Epithelial cell of esophagus (primary cell): ENCODE measurements at places on chromosomes 3 and 15.

- no peak for DNase-seq
Observed at GRCh38 chr15:34679291-34679690, 75.5 kb downstream of the GJD2 start.

GRCh38 chr15:42544853-42545629 lies 3.6 kb downstream of the LRRC57 start:
- no peak for DNase-seq

- DNase-seq, result no peak
Observed at GRCh38 chr15:26640601-26641000, 132.3 kb downstream of the GABRB3 start.

DNA sequence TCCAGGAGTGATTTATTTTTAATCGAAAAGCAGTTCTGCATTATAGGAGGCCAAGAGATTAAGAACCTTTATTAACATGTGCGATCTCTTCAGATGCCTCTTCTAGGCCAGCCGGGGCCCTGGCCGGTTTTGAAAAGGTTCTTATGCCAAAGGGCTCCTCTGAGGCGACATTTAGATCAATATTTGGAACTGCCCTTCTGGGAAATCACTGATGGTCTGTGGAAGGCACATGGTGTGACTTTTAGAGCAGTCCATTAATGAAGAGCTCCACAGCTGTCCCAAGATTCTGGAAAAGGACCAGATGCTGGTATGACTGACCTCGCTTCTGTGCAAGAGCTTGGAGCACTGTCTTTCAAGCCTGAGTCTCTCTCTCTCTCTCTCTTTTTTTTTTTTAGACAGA lies 19.7 kb downstream of the MGLL start:
- DNase-seq, result no peak

DNA sequence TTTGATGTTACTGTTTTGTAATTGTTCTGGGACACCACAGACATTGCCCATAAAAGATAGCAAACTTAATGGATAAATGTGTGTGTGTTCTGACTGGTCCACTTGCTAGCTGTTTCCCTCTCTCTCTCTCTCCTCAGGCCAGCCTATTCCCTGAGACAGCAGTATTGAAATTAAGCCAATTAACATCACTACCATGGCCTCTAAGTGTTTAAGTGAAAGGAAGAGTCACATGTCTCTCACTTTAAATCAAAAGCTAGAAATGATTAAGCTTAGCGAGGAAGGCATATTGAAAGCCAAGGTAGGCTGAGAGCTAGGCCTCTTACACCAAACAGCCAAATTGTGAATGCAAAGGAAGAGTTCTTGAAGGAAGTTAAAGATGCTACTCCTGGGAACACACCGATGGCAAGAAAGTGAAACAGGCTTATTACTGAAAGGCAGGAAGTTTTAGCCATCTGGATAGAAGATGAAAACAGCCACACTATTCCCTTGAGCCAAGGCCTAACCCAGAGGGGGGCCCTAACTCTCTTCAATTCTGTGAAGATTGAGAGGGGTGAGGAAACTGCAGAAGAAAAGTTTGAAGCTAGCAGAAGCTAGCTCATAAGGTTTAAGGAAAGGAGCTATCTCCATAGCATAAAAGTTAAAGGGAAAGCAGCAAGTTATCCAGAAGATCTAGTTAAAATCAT lies 295.1 kb downstream of the CHST2 start:
- DNase-seq, result no peak

DNA sequence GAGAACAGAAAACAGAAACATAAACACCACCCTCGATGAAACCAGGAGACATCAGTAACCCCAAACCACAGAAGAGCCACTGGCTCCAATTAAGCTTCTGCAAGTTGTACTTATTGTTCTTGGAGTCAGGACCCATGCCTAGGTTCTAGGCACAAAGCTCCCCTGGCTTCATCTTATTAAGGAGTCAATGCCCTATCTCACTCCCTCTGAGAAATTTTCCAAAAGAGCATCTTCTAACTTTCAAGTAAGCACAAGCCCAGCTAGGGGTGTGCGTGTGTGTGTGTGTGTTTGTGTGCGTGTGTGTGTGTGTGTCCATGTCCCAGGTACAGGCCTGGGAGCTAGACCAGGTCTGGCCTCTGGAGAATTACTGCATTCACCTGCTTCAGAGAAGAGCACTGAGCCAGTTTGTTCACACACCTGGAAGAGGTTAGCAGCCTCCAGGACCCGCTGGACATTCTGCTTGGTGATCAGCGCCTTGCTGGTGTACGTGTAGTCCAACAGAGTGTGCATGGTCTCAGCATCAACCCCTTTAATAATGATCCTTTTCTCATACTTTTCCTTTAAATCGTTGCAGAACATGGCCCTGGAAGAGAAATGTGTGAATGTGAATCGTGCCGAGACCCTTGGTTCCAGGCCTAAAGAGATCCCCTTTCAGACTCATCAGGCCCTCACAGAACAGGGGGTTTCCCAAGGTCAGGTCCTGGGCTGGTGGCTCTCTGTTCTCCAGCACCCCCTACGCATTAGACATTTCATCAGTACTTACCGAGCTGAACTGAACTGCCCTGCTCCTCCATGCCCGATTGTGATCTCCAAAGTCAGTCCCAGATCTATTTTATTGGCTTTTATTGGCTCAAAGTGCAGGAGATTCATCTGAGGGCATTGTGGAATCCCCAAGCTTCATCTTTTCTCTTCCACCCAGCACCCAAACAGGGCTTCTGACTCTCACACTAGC lies 27.8 kb downstream of the KLHL6 start:
- DNase-seq, result no peak

- no peak for DNase-seq
Observed at GRCh38 chr3:77052733-77053670, 13.1 kb downstream of the ROBO2 start.

GRCh38 chr3:171574556-171575240 lies 114.5 kb upstream of the TNIK start:
- DNase-seq, result no peak

- DNase-seq, result peak; percentile 88
Observed at GRCh38 chr15:39580485-39581241, at the start of gene THBS1. Gene THBS1, plus strand, starts transcription at chr15:39581079. Its CDS starts 779 bp downstream, at chr15:39581858.

DNA sequence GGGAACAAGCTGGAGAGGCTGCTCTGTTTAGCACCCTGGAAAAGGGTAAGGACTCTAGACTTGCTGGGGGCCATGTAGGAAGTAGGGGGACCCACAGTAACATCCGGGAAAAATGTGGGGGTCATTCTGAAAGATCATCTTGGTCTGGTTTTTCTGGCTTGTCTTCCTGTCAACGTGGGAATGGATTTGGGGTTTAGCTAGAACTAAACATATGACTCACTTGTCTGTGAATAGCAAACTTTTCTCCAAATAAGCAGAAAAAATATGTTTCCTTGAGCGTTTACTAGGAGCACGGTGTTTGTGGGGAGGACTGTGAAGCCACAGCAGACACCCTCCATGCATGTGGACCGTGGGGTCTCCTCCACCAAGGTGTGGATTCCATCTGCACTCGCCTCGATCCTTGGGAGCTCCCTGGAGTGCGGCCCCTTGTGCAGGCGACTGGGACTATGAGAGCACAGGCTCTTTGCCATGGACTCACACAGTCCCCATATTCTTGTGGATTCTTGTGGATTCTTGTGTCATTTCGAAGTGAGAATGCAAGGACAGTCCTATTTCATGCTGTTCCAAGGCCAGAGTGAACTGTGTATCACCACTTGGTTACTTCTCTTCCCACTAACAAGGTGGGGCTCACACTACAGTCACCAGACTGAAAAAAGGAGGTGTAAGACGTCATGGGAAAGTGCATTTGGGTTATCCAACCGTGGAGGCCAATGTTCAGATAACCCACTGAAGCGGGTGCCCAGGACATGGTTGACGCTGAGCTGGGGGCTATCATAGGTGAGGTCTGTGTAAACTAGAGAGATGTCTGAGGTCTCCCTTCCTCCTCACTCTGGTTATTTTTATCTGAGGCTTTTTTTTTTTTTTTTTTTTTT lies 25.5 kb downstream of the PGPEP1L start:
- DNase-seq, result peak; percentile 40

- peak; percentile 36 for DNase-seq
Observed at GRCh38 chr3:57164217-57164656, 916 bp downstream of the IL17RD start.

GRCh38 chr15:80780416-80781221 lies 1.4 kb downstream of the CEMIP start:
- peak; percentile 70 for DNase-seq

GRCh38 chr3:18891641-18892040 lies 256.7 kb upstream of the KCNH8 start:
- no peak for DNase-seq

DNA sequence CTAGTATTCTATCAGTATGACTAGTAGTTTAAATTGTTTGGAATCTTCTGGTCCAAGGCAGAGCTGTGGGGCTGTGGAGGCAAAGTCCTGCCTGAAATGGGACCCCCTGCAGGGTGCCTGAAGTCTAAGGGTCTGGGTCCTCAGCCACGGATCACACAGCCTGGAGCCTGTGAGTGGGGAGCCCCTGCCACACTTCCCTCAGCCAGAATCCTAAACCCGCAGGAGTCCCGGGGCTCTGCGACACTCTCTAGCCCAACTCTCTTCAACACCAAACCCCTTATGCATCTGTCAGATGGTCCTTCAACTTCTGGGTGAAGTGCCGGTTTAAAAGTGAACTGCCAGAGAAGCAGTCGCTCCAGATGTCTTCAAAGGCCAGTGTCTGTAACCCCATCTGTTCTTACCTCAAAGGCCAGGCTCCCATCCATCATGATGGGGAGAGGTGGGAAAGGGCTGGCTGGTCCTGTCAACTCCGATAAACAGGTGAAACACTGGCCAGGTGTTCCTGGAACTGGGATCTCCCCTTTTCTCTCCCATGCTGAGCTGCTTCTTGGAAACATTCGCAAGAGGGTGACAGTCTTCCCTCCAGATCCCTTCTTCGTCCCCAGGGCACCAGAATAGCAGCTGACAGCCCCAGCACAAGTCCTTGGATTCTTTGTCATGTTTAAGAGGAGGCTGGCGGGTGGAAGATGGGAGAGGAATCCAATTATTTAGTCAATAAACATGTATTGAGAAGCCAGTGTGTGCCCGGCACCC lies 45.6 kb downstream of the CPN2 start:
- no peak for DNase-seq

GRCh38 chr3:64607032-64607551 lies 80.7 kb downstream of the ADAMTS9 start:
- DNase-seq, result no peak

- no peak for DNase-seq
Observed at GRCh38 chr3:185460309-185460708, 38.5 kb downstream of the TMEM41A start.

- DNase-seq, result no peak
Observed at GRCh38 chr15:48354694-48355303, 23.6 kb downstream of the DUT start.

- DNase-seq, result no peak
Observed at GRCh38 chr3:130548356-130548755, 31.4 kb downstream of the COL6A6 start.

- no peak for DNase-seq
Observed at GRCh38 chr3:27686642-27687041, 35.5 kb downstream of the EOMES start.

- no peak for DNase-seq
Observed at GRCh38 chr3:183318877-183319276, 65.8 kb downstream of the B3GNT5 start.

GRCh38 chr3:127014536-127015281 lies 31.8 kb downstream of the PLXNA1 start:
- no peak for DNase-seq

DNA sequence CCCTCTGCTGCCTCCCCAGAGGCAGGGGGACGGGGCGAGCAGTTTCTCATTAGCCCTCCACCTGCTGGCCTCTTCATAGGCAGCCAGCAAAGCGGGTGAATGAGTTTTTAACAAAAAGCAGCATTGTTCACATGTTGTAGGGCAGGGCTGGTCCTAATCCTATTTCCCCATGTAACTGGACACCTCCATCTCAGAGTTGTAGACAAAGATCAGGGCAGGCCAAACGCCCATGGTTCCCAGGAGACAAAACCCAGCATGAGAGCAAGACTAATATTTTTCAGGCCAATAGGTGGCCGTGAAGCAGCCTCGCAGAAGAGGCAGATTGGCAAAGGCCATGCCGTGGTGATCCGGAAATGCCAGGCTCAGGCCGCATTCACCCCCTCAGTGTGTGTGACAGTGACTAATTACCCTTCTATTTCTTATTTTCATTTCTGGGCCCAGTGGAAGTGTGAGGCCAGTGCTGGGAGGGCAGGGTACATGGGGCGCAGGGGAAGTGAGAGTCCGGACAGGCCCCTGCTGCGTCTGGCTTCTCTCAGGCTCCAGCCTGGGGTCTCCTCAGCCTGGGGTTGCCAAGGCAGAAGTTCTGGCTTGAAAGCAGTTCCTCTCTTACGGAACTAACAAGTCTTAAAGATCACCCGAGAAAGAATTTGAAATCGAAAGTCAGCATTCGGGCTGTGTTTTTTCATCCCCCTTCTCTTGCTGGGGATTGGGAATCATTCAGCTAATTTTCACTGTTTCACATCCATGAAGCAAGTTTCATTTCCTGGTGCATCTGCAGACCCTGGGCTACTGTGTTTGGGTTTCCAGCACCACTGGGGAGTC lies 64.8 kb downstream of the BOC start:
- DNase-seq, result peak; percentile 33

- DNase-seq, result no peak
Observed at GRCh38 chr15:66040211-66040892, 171.1 kb downstream of the RAB11A start.

DNA sequence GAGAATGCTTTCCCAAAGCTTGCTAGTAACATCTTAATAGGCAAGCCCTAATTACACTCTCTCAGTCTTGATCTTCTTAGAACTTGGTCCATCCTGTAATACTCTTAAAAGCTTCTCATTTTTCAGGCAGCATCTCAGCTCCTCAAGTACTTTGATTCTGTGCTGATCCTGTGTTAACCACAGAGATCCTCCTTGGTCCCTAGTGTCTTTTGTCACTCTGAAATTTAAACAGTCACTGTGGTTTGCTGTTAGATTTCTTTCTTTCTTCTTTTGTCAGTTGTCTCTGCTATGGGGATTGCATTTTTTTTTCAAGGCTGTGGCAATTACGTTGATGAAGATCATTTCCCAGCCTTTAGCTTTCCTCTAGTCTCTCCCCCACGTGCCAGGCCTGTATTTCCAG lies 26.0 kb upstream of the UBE3A start:
- no peak for DNase-seq

DNA sequence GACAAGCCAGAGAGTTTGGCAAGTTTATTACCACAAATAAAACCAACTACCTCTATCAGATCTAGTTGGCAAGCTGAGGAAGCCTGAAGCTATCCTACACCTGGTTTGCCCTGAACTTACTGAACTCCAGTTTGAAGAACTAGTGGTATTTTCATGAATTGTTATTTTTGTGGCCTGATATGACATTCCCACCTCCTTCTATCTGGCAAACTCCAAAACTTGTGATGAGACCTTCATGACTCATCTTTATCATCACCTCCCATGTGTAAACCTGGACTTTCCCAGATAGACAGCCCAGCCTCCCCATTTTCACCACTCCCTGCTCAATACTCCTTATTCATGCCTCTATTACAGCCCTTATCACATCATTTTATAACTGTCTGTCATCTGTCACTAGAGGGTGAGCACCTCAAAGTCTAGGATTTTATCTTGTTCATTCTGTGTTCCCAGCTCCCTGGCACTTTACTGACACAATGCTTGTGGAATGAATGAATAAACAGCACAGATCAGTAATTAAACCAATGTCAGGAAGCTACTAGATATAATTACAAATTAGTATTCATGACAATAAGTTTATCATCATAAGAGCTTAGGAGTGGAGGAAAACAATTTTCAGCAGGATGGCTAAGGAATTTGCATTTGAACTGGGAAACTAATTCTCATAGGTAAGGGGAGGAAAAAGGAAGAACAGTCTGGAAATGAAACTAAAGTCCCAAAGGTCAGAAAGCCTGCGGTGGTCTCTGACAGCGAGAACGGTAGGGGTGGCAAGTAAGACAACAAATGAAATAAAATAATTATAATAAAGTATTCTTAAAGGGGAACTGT lies 13.2 kb upstream of the TRANK1 start:
- peak; percentile 93 for DNase-seq

GRCh38 chr3:142210608-142211007 lies 14.8 kb downstream of the GK5 start:
- DNase-seq, result no peak
